ENCODE measurements at places on chromosomes 6 and 20.

DNA sequence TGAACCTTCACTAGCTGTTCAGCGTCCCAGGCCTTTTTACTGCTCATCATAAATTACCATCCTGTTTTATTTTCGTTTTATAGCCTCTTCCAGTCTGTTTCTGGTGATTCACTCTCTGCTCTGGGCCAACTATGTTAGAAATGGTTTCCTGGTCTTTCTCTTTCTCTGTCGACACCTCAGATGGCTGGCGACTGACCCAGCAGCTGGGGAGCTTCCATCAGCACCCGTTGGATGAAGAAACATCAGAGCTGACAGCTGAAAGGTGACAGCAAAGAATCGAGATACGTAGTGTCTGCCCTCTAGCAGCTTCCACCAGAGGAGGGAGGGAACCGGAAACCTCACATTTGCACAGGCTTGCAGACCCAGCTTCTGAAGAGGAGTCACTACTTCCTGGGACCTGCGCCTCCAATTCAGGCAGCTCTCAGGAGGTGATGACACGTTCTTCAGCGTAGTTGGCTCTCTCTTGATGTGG is 82.9 kb upstream of the MLN start:
- DNase-seq, result no peak

GRCh38 chr6:31680226-31681134 is at the start of gene LY6G5C:
Gene LY6G5C (minus strand): TSS chr6:31681067. CDS start chr6:31680373, 694 bp downstream.
- peak; percentile 84 for DNase-seq

- DNase-seq, result no peak
Measured at GRCh38 chr20:45109634-45110033, 5.3 kb downstream of the WFDC5 start.

GRCh38 chr6:32178547-32179440 is 589 bp downstream of the RNF5 start:
- no peak for DNase-seq

DNA sequence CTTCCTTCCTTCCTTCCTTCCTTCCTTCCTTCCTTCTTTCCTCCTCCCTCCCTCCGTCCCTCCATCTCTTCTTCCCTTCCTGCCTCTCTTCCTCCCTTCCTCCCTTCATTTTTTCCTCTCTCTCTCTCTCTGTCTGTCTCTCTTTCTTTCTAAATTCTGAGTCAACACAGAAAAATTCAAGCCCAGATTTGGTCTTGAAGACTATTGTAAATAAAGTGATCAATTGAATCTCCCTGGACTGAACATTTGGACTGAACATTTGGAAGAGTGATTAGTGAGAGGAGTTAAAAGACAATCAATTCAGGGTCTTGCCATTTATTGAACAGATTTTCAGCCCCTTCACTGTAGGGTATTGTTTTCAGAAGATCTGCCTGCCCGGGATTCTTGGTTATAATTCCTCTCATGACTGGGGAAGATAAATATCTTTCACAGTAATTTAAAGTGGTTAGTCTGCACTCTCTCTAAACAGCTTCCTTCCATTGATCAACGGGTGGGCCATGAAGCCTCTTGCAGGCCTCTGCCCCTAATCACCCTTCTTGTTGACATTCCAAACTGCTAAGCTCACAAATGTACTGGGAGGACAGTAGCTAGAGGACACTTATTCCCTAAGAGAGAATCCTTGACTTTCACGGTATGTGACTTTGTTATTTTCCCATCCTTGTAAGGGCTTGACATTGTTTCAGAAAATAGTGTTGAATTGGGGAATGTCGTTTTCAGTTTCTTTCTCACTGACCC is 101.7 kb upstream of the BMP2 start:
- peak; percentile 12 for DNase-seq

DNA sequence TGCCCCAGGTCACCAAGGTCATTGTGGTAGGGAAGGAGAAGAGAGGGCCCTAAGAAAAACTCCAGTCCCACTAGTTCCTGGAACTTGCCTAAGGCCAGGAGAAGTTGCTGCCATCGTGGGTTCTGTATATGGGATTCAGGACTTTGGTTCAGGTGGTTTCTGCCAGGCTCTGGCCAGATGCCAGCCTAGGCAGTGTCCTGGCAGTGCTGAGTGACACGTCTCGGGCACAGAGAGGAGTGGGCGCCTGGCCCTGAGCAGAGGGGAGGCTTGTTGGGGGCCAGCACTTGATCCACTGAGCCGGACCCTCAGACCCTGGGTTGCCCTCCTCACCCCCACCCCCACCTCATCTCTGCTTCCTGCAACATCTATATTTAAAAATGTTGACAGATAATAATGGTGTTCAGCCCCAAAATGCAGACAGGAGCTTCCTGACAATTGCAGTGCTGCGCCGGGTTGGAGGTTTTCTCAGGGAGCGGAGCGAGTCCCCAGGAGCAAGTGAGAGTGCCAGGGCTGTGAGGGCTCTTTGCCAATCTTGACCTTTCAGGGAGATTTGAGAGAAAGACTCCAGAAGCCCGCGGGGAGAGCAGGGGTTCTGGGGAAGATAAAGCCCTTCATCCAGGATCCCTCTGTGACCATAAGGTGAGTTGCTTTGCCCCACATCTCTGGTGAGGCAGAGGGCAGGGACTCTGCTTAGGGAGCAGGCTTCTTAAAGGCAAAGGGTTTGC is 71.9 kb downstream of the PHACTR3 start:
- no peak for DNase-seq

DNA sequence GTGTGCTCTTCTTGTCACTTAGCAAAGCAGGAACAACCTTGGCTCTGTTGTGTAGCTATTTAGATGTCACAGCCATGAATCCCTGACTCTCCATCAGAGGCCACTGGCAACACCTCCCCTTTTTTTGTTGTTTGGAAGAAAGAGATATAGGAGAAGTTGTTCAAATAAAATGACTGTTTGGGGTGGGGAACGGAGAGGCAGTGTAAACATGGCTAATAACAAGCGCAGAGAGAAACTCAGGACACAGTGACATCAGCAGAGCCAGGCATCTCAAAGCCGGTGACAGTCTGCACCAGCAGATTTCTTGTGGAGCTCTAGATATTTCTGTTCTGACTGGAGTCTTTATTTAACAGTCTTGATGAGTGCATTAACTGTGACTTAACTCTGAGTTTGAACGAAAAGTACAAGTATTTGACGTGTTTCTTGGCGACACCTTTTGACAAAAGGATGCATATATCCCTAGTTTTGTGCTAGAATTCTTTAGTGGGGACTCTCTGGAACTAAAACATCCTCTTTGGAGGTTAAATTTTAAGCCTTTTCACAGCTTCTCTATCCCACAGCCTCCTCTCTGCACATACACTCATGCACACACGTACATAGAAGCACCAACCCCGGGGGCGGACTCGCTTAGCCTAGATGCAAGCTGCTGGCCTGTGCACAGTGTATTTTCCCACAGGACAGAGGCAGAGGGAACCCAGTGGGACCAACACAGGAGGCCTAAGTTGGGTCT is 53.8 kb downstream of the ADAT2 start:
- DNase-seq, result no peak

- no peak for DNase-seq
Measured at GRCh38 chr6:89566008-89566800, 72.3 kb downstream of the LYRM2 start.

- no peak for DNase-seq
Measured at GRCh38 chr6:82182756-82183155, 64.8 kb downstream of the IBTK start.

GRCh38 chr6:163417595-163417994 is 3.1 kb downstream of the QKI start:
- no peak for DNase-seq

- DNase-seq, result no peak
Measured at GRCh38 chr6:23245572-23245971, 676.2 kb downstream of the HDGFL1 start.

GRCh38 chr6:129029778-129030177 is 146.8 kb downstream of the LAMA2 start:
- no peak for DNase-seq

DNA sequence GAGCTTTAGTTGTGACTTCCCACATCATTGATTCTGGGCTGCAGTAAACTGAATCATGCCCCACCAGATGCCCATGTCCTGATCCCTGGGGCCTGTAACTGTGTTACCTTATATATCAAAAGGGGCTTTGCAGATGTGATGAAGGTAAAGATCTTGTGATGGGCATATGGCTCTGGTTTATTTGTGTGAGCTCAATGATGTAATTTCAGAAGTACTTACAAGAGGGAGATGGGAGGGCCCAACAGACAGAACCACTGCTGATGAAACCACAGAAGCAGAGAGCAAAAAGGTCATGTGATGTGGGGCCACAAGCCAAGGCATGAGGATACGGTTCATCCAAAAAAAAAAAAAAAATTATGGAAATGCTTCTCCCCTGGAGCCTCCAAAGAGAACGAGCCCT is 118.7 kb downstream of the TOX2 start:
- DNase-seq, result no peak

DNA sequence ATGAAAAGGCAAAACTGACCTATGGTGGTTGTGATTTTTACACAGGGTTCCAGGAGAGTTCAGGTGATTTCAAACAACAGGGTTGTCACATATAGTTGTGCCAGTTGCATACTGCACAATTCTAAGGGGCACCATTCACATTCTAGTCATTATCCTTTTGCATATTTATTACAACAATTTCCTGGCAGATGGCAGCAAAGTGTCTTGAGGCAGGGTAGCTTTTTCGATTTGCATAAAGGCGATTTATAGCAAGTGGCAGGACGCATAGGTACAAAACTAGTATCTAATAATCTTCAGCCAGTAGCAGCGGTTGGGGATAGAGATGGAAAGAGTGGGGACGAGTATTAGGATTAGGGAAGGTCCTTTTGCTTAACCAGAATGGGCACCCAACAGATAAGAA is 46.5 kb upstream of the TRAF3IP2 start:
- DNase-seq, result no peak

DNA sequence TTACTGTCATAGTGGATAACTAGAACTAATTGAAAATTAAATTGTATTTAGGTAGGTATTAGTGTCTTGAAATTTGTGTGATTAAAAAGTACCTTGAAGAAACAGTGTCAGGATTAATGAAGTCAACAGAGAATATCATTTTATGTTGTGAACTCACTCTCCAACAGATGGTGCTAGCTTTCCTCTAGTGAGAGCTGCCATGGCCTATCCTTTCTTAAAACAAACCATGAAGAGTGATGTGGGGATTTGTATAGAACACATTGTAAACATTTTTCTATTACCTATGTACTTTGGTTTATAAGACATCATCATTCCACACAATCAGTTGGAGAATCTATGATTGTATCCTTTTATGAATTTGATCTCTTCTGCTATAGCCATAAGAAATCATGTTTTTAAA is 4.8 kb upstream of the SRSF12 start:
- DNase-seq, result peak; percentile 41

GRCh38 chr20:14337400-14338171 is at the start of gene FLRT3:
Gene FLRT3 (minus strand): TSS chr20:14337612. CDS start chr20:14327506, 10,106 bp downstream.
- peak; percentile 98 for DNase-seq

- DNase-seq, result no peak
Measured at GRCh38 chr6:5942591-5942990, 64.1 kb downstream of the NRN1 start.
